ENCODE measurements at places on chromosomes 12 and 14. TPM values are rescaled to one million over a fixed set of nuclear protein-coding genes. Genes with fewer than 3 reads are reported as not detected.

GRCh38 chr12:4506870-4507269 lies 31.8 kb upstream of the RAD51AP1 start:
- DNase-seq = peak; percentile 46

- no peak for DNase-seq
These were observed 23.5 kb downstream of the APPL2 start for GRCh38 chr12:105212438-105212837.

- no peak for DNase-seq
These were observed 12.1 kb upstream of the BMP4 start for GRCh38 chr14:53968726-53969125.

DNA sequence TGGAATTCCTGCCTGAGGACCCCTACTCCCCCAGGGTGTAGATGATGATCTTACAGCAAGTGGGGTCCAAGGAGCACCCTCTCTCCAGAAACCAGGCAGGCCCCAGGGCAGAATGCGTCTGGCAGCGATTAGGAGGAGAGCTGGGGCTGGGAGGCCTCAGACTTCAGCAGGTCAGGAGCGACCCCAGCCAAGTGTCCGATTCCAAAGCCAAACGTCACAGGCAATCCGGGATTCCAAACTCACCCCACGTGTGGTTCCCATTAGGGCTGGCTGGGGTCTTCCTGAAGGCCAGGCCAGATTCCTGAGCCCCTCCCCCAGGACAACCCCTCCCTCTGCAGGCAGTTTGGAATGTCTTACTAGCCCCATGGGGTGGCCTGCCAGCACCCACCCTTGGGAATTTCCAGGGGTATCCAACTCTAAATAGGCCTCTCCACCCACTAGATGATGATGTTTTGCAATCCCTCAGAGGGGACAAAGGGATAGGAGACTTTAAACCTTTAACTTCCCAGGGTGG lies 17.3 kb upstream of the FIGNL2 start:
- DNase-seq = no peak

Gene EIF2S3B
- total RNA-seq = 10.2 TPM

- no peak for DNase-seq
These were observed 11.0 kb downstream of the ASB2 start for GRCh38 chr14:93965287-93965821.

- DNase-seq = no peak
These were observed 28.2 kb downstream of the FOXA1 start for GRCh38 chr14:37566811-37567371.

Gene ADAMTS20
- total RNA-seq = not detected

GRCh38 chr12:71748081-71748850 lies 6.4 kb upstream of the RAB21 start:
- no peak for DNase-seq

Gene BTBD6
- 10.2 TPM for total RNA-seq

- peak; percentile 78 for DNase-seq
These were observed at the start of gene EXD2 for GRCh38 chr14:69191340-69192111. Gene EXD2, plus strand, starts transcription at chr14:69191498. Its CDS starts 17,973 bp downstream, at chr14:69209471.

- no peak for DNase-seq
These were observed 2.8 kb downstream of the PTPN21 start for GRCh38 chr14:88551980-88552431.

- no peak for DNase-seq
These were observed 100.2 kb downstream of the GALC start for GRCh38 chr14:87892763-87893162.

DNA sequence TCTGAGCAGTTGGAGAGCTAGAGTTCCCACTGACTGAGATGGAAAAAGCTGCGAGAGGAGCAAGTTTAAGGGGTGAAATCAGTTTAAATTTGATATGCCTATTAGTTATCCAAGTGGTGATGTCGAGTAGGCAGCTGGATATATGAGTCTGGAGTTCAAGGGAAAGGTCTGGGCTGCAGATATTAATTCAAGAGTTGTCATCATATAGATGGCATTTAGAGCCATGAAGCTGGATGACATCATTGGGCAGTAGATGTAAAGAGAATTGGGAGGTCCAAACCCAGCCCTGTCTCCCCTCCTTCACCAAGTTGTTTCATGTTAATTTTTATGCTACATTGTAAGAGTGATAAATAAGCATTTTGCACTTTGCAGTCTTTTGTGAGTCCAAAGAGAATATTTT lies 898.1 kb downstream of the GALC start:
- DNase-seq = no peak

DNA sequence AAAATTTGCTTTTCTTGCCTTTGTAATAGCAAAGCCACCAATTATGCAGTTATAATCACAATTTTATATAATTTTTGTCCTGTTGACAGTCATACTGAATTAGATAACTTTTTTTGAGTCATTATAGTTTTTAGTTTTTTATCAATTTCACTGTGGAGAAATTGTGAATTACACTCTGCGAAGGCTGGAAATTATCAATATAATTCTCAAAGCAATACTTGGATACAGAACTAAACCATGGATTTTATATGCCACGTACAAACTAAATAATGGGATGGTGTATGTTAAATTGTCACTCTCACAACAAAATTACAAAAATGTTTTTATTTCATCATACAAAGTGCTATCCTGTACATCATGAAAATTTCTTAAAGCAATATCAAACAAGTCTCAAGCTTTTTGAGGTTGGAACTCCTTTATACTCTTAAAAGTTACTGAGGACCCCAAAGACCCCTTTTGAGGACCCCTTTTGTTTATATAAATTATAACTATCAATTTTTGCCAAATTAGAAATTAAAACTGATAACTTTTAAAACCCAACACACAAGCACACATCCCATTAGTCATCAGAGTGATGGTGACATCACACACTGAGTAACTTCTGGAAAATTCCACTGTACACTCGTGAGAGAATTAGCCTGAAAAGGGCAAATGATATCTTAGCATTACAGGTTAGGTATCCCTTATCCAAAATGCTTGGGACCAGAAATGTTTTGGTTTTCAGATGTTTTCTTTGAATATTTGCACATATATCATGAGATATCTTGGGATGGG lies 19.8 kb upstream of the AQP2 start:
- DNase-seq = no peak

Gene CLSTN3
- 53.9 TPM for total RNA-seq

DNA sequence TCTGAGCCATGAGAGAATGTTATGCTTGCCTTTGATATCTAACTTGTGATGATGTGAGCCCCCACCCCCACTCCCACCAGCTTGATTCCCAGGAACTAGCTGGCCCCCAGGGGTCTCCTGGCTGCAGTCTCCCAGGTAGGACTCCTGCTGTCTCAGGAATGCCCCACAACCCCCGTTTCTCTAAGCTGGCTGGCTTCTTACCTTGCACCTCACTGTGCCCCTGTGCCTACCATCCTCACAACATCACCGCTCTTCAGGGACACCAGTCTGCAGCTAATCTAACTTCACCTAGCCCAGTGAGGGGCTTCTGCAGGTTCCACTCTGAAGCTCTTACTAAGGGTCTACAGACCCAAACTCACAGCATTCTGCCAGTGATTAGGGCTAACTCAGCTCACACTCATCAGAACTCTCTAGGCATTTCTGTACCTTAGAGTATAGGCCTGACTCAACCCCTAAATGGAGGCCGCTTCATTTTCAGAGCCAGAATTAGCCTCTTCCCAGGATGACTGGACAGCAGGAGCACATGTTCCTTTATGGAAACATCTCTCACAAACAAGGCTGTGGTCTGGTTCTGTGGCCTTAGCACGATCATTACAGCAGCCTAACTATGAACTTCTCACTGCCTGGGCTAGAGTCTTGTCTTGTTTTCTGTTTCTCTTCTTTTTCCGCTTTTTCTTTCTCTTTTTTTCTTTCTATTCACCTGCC lies 72.8 kb upstream of the IFNG-AS1 start:
- DNase-seq = no peak

Gene KCNMB4
- 3.0 TPM for total RNA-seq

- no peak for DNase-seq
These were observed 24.5 kb downstream of the CAPS2 start for GRCh38 chr12:75305412-75306332.

- no peak for DNase-seq
These were observed 383.6 kb downstream of the BCAT1 start for GRCh38 chr12:24565300-24565699.

DNA sequence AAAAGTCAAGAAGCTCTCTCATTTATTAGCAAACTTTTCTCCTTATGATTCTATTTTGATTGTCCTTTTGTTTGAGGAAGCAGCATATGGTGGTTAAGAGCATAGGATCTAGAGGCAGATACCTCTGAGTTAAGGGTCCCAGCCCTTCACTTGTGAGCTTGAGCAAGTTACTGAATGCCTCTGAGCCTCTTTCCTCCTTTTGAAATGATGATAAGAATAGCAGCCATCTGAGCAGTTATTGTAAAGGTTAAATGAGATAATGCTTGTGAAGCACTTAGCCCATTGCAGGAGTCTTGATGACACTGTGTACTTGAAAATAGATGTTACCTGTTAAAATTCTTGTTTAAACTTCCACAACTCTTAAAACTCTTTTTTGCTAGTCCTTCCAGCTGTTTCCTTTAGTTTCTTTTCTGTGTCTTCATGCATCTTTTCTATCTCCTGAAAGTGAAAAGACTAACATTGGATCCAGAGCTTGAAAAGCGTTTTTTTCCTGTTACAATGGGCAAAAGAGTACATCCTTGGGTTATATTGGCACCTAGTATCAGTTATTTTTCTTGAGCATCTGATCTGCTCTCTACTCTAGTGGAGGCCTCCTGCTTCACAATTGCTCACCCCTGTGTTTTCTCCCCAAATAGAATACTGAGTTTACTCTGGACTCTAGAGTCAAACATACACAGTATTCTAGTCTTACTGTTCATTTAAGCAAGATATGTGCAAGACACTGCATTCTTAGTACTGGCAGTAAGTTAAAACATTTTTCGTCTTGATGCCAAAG lies 3.1 kb downstream of the HIF1A start:
- no peak for DNase-seq

DNA sequence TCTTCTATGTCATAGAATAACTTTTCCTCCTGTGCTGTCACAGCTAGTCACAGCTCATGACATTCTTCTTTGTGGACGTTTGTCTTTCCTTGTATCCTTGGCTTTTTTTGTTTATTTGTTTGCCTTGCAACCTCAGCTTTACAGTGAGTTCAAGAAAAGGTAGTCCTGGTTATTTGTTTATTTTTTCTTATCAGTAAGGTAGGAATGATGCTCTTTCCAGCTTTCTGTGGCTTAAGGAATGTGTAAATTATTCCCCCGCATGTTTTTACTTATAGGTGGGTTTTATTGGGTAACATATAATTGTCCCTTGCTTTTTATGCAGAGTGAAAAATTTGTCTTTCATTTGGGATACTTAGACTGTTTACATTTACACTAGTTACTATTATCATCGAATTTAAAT lies 1673.6 kb upstream of the FLRT2 start:
- DNase-seq = no peak

GRCh38 chr14:25056688-25057078 lies 6.7 kb upstream of the STXBP6 start:
- DNase-seq = no peak

Gene MNAT1
- total RNA-seq = 14.3 TPM

Gene FOXG1
- total RNA-seq = not detected

DNA sequence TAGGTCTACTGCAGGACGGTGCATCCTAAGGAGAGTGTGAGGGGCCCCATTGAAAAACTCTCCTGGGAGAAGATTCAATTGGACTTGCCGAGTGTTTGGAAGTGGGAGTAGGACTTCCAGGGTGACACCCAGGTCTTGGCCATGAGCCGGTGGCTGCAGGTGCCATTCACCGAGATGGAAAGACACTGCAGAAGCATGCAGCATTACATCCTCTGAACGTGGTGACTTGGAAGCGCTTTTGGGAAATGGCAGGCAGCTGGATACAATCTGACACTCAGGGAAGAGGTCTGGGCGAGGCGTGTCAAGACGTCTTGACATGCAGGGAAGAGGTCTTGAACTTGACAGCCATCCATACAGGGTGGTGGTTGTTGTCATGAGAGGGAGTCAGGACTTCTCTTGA lies 126.9 kb downstream of the PAPOLA start:
- DNase-seq = no peak

DNA sequence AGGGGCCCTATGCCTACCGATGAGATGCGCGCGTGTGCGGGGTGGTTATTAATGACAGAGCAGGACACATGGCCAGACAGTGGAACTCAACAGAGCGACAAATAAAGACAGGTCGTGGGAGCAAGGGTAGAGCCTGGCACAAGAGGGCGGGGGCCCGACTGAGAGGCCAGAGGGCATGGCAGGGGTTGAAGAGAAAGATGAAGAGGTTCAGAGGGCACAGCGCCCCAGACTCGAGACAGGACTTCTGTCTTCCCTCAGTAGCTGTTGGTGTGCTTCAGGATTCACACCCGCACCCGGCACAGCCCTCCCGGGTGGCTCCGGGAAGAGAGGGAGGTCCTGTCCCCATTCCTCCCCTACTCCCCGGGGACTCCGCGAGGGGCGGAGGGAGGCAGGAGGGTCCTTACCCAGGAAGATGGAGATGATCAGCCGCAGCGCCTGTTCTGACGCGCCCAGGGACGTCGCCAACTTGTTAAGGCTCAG lies 366 bp downstream of the LPCAT3 start:
- no peak for DNase-seq

- DNase-seq = no peak
These were observed 636 bp downstream of the ZFYVE21 start for GRCh38 chr14:103716091-103716801.

DNA sequence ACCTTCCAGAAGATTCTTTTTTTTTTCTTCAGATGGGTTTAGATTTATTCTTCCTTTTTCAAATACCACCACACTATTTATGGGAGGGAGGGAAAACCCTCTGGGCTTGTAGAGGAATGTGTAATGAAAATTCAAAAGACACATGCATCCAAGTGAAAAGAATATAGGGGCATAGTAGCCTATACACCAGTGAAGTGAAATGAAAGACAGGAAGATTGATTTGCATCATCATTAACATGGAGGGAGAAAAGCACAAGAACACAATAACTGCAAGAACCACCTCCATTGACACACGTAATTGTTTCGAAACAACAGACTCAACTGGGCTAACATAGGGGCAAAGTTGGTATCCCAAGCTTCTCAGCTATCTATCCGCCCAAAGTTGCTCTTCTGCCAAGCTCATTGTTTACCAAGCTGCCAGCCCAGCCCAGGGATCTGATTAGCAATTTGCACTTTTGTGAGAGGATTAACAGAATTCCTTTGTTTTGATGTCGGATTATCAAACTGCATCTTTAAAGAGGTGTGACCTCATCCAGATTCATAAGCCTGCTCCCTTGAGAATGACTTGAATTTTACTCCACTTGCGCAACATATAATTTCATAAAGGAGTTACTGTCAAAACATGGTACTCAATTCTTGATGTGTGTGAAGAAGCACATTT lies 430.5 kb upstream of the SOX5 start:
- no peak for DNase-seq

Gene RNF10
- 144 TPM for total RNA-seq

GRCh38 chr12:7092229-7092985 lies at the start of gene C1R:
Gene C1R, minus strand, starts transcription at chr12:7092445. Its CDS starts 57 bp downstream, at chr12:7092388.
- DNase-seq = peak; percentile 80

- DNase-seq = no peak
These were observed 151.1 kb downstream of the PPM1H start for GRCh38 chr12:62783881-62784280.

All from hematopoietic multipotent progenitor cell (in vitro differentiated cells).